Keratinocyte (primary cell): ENCODE measurements at places on chromosomes 6 and 20. TPM values are rescaled to one million over a fixed set of nuclear protein-coding genes. Genes with fewer than 3 reads are reported as not detected.
A peak's percentile ranks its signal among the peaks of the same experiment; 100 is the strongest.

TPMT gene
- 25.1 to 38.6 TPM (median 28.3 TPM) in 3 replicates for polyA plus RNA-seq

SNAI1 gene
- polyA plus RNA-seq, result not detected in 3 replicates

KIAA1755 gene
- polyA plus RNA-seq, result 0.05 to 0.07 TPM in 2 of 3 replicates, not detected in the other

C6orf58 gene
- 0.06 to 0.10 TPM in 2 of 3 replicates, not detected in the other for polyA plus RNA-seq

LGSN gene
- not detected in 3 replicates for polyA plus RNA-seq

- DNase-seq, result no peak
Observed at GRCh38 chr6:138226700-138227315, 8.5 kb upstream of the PBOV1 start.

DNA sequence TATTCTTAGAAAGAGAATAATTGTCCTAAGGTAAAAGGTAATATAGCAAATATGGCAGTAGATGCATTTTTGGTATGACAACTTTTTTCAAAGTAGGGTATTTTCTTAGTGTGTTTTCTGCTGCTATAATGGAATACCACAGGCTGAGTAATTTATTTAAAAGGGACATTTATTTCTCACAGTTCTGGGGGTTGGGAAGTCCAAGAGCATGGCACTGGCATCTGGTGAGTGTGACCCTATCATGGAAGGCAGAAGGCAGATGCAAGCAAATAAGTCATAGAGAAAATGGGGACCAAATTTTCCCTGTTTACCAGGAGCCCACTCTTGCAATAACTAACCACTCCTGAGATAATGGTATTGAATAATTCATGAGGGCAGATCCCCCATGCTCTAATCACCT, 922.5 kb upstream of the MAN1A1 start:
- no peak for DNase-seq

GRCh38 chr6:15915508-15916178, 213.2 kb upstream of the MYLIP start:
- DNase-seq, result no peak

DNA sequence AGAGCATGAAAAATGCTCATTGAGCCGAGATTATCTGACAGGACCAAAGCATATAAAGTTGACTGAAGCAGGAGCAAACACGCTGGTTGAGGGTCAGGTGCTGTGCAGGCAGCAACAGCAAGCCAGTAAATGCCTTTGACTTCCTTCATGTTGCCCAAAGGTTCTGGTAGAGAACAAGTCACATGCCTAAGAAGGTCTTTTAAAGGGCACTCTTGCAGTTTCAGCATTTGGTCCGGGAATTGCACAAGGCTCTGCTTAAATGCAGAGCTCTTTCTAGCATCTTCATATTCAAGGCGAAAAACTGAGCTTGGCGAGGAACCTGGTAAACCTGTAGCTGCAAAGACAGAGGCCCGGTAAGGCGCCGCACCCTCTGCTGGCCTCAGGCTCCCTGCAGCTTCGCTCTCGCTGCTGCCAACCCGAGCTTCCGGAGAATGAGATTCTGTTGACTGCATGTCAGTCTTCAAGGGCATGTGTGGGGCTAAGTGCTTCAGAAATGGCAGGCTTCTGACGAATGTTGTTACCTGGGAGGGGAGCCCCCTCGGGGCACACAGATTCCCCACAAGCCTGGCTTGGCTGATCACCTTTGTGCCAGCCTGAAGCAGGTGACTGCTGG, 205.2 kb downstream of the KIF16B start:
- DNase-seq, result no peak

- DNase-seq, result no peak
Observed at GRCh38 chr6:40774932-40775331, 187.8 kb upstream of the LRFN2 start.

DNA sequence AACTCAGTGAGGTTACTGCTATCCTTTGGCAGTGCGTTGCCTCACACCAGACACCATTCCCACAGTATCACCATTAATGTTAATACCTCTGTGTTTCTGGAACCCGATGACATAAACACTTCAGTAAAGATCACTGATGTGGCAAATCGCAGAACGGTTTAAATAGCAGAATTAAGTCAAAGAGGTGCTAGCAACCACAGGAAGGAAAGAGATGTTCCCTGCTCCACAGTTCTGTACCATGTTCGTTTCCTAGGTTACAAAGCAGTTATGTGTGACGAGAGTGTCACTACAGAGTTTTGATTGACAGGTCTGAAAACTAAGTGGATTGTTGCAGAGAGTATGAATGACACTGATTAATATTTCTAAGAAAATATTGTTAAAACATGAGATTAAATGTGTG, 272.3 kb downstream of the KHDRBS2 start:
- DNase-seq, result no peak

GRCh38 chr6:135922174-135922573, 70.7 kb downstream of the PDE7B start:
- peak; percentile 52 for DNase-seq
